AG08396 (cell line): ENCODE measurements at places on chromosomes 11 and 22.

GRCh38 chr11:82936261-82936660, 34.7 kb downstream of the DDIAS start:
- DNase-seq: no peak

GRCh38 chr11:37394236-37394870, 796.3 kb upstream of the RAG2 start:
- no peak for DNase-seq

DNA sequence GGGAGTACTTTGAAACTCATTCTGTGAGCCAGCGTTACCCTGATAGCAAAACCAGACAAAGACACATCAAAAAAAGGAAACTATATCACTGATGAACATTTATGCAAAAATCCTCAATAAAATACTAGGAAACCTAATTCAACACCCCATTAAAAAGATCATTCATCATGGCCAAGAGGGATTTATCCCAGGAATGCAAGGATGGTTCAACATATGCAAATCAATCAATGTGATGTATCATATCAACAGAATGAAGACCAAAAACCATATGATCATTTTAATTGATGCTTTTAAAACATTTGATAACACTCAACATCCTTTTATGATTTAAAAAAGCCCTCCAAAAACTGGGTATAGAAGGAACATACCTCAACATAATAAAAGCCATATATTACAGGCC, 19.8 kb downstream of the RRP8 start:
- DNase-seq: no peak

GRCh38 chr11:60349990-60350389, 22.9 kb downstream of the MS4A6E start:
- DNase-seq: no peak

GRCh38 chr11:22543261-22543660, 82.4 kb downstream of the FANCF start:
- DNase-seq: no peak

GRCh38 chr11:1192741-1193325, 30.0 kb upstream of the MUC5B start:
- no peak for DNase-seq
